ENCODE measurements at places on chromosomes 6 and 20.
A peak's percentile ranks its signal among the peaks of the same experiment; 100 is the strongest.

GRCh38 chr6:160523223-160523622 lies 140.9 kb downstream of the LPA start:
- no peak for DNase-seq

DNA sequence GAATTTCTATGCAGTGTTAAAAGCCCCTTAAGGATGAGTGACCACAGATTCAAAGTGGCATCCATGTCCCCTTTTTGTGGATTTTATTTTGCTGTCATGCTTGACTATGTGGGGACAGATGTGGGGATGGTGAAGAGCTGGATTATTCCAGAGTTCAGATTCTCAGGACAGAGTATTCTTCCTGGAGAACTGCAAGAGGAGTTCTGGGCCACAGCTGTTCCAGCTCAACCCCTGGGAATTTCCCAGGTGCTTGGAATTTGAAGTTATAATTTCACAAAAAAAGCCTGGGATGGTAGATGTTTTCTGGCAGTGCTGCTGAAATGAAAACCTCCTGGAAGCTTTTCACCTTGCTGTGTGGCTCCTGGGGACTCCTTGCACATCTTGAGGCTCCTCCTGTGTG lies 671.8 kb upstream of the MARCKS start:
- no peak for DNase-seq

DNA sequence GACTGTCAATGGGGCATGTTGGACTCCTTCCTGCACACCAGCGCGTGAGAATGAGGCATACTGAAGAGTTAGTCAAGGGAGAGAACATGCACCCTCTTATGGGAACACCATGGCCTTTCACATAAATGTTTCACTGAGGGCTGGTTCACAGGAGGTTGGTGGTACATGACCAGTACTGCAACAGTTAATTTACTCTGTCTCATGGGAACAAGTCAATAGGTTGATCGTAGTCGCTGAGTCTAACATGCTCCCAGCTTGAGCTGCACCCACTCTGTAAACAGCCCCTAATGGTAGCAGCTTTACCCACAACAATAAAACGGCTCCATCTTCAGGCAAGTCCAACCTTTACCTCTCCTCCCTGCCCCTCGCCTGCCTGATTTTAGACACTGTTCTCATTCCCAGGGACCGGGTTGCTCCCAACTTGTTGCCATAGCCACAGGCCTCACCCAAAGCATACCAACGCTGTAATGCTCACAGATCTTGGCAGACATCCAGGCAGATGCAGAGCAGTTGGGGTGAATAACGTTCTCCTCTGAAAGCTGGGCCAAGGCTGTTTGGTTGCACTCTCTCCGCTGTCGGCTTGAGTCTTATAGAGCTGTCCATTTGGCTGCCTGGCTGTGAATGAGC lies 111.3 kb downstream of the LY86 start:
- peak; percentile 80 for DNase-seq

DNA sequence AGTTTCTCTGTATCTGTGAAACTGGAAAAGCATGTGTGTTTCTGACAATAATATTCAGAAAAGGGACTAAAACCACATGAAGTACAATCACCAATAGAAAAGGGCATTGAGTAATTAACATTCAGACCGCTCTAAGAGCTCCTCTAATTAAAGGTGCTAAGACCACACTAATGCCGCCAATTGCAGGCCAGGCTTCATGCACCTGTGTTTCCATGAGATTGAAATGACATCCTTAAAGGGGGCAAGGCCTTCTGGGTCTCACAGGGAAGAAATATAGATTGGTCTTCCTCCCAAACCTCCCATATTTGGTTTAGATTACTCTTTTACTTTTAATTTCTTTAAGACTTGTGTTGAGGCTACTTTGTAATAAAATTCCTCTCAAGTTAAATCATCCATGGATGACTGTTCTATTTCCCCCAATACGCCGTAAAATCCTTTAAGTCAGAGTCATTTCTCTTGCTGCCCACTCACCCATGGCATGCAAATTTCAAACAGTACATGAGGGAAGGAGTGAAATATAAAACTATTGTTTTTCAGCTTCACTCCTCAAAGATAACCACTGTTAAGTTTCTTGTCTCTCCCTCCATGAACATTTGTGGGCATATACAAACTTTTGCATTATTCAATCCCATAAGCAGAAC lies 110.6 kb downstream of the UBE3D start:
- DNase-seq, result no peak

DNA sequence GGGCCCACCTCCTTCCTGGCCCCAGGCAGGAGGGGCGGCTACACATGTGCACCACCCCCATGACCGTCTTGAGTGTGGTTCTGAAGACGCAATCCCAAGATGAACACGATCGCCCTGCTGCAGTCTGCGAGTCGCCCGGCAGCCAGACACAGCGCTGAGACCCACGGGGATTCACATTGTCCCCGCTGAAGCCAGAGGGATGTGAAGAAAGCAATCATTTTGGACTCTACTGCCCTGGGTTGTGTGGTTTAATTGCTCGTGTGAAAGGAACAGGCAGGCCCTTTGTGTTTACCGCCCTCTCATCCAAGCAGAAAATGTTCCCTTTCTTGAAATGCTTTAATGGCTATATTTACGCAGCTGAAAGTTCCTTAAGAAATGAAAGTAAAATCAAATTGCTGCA lies 279.5 kb downstream of the TAF4 start:
- no peak for DNase-seq

DNA sequence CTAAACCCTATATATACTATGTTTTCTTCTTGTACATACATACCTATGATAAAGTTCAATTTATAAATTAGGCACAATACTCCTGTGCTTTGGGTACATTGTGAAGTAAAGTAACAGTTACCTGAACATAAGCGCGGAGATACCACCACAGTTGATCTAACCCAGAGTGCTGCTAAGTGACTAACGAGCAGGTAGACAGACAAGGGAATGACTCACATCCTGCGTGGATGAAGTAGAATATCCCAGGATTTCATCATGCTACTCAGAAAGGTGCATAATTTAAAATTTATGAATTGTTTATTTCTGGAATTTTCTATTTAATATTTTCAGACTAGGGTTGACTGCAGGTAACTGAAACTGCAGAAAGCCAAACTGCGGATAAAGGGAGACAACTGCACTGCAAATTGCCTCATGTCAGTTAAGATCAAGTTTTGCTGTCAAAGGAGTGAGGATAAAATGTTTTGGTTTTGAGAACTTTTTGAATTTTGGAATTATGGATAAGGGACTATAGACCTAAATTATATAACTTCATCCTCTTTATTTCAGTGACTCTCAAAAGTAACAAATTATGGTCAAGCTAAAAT lies 14.4 kb downstream of the MKKS start:
- DNase-seq, result no peak

GRCh38 chr20:17498641-17499040 lies 32.5 kb downstream of the BFSP1 start:
- DNase-seq, result no peak

DNA sequence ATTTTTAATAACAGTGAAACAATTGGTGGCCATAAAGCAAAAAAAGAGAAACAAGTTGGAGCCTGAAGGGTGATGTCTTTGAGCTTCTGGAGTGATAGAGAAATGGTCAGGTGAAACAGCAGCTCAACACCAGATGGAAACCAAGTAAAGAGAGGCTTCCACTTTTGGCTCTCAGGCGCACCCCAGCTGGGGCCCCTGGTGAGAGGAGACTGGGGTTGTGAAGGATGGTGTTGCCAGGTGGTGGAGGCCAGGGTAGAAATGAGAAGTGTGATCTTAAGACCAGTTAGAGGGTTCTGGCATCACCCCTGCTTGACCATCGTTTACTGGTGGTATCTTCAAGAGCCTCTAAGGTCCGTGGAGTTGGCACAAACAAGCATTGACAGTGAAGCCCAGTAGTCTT lies 126.0 kb upstream of the AKIRIN2 start:
- DNase-seq, result no peak

- no peak for DNase-seq
Observed at GRCh38 chr20:45080867-45081624, 19.9 kb downstream of the KCNS1 start.

DNA sequence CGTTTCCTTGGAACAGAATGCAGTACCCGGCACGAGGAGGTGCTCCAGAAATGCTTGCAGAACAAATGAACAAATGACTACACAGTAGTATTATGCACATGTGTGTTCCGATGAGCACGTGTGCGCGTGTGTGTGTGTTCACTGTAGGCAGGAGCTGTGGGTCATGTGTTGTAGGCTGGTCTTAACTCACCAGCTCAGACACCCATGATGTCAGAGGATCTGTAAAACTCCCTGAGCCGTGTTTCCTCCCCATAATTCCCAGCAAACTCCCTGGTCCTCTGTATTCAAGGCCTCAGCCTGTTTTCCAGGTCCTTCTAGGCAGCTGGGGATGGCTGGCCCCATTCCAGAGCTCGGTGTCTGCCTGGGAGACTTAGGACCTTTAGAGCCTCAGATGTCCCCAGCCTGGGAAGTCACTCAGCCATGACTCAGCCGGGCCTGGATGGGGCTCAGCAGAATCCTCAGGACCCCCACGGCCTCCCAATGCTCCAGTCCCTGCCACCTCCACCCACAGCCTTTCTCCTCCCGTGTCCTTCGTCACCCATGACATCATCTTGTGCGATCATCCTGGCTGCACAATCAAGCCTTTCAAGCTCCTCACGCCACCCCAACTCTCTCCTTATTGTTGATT lies 475.0 kb upstream of the SULF2 start:
- DNase-seq, result peak; percentile 39

DNA sequence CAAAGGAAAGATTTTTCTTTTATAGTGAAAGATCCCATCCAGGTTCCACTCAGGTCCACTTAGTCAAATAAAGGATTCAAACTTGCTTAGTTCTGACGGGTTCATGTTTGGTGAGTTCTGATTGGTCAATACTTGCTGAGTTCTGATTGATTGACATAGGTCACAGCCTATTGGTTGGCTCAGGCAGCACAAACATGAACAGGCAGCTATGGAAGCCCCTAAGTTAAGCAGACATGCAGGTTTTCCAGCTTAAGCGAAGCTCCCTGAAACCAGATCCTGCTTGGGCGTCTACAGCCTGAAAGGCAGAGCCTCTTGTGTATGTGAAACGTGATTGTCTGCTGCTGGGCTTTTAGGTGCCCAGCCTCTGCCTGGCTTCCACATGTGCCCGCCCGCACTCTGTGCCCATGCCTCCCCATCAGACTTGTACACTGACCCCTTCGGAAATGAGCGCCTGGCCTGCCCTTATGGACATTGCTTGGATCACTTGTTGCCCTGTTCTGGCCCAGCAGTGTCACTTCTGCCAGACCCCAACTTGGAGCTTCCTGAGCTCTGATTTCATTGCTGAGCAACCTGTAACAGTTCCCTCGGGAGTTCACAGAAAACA lies 45.4 kb upstream of the ECI2 start:
- DNase-seq, result no peak

GRCh38 chr6:3571836-3572235 lies 115.0 kb upstream of the SLC22A23 start:
- no peak for DNase-seq

DNA sequence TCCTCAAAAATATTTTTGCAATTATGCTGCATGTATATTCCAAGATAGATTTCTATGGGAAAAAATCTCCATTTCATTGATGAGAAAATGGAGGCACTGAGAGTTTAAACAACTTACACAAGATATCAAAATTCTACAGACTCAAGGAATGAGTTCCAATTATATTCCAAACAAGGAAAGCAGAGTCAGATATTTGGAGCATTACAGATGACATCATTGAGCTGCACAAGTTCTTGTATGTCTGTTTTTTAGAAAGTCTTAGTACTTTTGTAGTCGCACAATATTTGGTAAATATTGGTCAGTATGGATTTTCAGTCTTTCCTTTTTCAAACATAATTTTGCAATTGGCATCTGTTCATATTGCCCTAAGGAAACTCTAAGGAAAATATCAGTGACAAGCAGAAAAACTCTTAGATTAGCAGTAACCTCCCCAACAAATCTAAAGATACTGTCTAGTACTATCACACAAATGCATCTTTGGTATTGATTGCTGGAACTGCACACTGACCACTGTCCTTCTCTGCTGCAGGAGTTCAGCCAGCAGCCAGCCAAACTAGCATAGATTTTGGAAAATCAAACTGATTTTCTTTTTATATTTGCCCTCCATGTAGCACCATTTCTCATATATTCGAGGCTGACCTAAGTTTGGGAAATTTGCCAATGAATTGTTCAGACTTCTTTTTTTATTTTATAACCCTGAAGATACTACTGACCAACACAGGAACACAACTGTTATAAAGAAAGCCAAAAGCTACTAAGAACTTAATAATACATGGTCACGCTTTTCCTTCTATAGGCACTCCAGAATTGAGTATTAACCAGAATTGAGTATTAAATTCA lies 51.7 kb upstream of the TBX18 start:
- no peak for DNase-seq

DNA sequence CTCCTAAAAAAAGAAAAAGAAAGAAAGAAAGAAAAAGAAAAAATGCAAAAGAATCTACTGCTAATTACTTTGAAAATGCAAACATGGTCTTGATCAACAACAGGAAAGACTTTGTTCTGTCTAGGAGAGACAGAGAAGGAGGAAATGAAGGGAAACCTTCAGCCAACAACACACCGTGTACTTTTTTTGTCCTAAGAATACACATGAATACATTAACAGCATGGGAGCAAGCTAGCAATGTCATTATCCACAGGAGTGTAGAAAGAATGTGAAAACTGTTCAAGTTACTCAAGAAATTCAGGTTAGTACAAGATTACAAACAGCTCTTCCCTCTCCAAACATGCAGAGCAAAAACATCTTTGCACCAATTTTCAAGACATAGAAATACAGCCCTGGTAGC lies 326.3 kb downstream of the UBE3D start:
- no peak for DNase-seq

DNA sequence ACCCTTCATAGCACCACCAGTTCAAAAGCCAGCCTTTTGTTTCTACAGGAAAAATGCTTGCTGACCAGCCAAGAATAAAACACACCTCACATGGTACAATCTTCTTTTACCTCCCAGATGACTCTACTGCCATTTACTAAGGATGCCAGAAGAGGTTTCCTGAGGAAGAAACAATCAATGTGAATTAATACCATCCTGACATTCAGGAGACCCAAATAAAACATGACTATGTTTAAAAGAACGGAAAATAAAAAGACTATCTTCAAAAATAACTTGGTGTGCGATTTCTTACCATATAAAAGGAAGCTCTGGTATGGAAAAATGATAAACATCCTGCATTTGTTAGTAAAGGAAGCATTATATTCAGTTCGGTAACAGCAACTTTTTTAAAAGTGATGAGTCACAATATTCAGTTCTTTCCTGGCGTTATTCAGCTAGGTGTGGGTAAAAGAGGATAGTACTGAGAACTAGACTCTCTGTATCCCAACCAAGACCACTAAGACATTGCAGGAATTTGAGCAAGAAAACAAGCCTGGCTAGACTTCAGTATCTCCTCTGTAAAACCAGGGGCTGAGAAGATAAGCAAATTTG lies 16.3 kb downstream of the COL21A1 start:
- DNase-seq, result no peak

DNA sequence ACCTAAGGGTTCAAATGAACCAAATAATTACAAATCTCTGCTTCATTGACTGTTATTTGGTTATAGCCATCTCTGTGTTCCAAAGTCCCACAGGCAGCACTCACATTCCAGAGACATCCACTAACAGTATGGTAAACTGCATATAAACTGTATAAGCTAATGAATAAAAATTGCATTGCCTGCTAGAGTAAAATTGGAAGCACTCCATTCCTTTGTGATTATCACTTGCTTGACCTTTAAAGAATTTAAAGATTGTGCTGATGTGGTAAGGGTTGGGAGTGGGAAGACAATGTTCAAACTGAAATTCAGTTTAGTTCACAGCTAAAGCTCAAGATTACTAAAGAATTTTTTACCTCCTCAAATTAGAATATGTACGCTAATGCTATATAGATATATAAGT lies 31.0 kb upstream of the OSTM1 start:
- DNase-seq, result no peak

All from NCI-H345 (cell line).